ENCODE measurements at places on chromosomes 6 and 20.

- no peak for DNase-seq
Observed at GRCh38 chr20:1711826-1712601, 54.4 kb upstream of the SIRPG start.

DNA sequence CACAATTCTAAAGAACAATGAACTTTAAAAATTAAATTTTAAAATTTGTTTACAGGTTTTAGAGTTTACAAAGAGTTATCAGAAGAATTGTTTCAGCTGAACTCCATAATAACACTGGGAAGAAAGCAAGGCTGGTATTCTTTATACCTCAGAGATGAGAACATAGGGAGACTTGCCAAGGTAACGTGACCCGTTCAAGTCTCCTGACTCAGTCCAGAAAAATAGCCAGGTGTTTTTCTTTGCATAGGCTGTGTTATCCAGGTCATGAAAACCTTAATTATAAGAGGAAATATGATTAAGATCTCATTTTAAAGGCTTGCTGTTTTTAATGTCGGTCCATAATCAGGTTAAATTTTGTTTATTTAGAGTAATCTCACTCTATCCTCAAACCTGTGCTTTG lies 8.5 kb upstream of the C6orf141 start:
- no peak for DNase-seq

DNA sequence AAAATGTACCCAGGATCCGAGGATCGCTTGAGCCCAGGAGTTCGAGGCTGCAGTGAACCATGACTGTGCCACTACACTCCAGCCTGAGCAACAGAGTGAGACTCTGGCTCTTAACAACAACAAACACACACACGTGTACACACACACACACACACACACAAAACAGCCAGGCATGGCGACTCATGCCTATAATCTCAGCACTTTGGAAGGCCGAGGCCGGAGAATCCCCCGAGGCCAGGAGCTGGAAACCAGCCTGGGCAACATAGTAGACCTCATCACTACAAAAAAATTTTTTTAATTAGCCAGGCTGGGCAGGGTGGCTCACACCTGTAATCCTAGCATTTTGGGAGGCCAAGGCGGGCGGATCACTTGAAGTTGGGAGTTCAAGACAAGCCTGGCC lies 23.3 kb upstream of the ARFGEF2 start:
- no peak for DNase-seq

GRCh38 chr20:59028812-59029211 lies 3.3 kb downstream of the ATP5F1E start:
- DNase-seq: no peak

DNA sequence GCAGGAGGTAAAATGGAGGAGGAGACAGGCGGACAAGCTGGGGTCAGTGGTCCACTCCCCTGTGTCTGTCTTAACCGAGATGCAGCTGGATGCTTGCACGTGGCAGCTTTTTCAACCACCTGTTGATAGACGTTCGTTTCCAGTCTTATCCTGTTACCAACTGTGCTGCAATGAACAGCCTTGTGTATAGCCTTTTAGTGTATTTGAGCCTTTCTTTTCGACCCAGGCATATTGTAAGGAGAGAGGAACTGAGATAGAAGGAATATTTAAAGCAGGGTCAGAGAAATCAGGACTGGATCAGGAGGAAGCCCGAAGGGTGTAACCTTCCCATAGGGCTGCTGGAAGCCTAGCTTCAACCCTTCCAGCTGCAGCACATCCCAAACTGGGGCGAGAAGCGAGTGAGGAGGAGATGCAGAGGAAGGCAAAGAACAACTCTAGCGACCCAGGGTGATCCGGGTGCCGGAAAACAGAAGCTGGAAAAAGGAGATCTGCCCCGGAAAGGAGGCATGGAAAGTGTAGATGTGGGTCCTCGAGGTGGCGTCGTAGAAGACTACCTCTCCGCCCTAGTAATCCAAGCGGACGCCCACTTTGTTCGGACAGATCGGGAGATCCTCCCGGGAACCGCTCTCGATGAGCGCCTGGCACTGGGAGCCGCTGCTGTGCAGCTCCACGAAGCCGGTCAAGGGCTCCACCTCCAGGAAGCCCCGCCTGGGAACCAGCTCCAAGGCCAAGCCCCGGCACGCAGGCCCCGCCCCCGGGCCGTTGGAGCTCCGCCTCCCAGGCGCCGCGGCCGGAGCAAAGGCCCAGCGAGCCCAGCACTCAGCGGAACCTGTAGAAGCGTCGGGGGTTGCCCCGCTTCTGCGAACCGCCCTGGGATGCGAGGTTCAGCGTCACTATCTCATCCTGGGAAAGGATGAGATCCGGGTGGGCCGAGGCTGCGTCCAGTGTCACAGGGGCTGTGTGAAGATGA lies 11.2 kb downstream of the TRIM31 start:
- peak; percentile 42 for DNase-seq

DNA sequence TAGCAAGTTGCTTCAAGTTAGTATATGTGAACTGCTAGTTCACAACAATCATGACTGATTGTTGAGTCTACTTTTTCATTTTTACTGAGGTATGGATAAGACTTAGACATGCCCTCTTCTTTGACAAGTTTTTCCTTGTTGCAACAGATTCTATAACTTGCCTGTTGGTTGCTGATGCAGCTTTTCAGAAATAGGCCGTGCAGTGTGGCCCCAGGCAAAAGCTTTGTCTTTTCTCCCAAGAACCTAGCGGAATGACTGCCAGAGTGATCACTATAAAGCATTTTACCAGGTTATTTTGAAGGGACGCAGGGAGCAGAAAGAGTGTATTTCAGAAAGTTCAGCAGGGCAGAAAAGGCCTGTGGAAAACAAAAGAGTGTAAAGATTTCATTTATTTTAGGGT lies 16.0 kb downstream of the HECA start:
- DNase-seq: no peak

DNA sequence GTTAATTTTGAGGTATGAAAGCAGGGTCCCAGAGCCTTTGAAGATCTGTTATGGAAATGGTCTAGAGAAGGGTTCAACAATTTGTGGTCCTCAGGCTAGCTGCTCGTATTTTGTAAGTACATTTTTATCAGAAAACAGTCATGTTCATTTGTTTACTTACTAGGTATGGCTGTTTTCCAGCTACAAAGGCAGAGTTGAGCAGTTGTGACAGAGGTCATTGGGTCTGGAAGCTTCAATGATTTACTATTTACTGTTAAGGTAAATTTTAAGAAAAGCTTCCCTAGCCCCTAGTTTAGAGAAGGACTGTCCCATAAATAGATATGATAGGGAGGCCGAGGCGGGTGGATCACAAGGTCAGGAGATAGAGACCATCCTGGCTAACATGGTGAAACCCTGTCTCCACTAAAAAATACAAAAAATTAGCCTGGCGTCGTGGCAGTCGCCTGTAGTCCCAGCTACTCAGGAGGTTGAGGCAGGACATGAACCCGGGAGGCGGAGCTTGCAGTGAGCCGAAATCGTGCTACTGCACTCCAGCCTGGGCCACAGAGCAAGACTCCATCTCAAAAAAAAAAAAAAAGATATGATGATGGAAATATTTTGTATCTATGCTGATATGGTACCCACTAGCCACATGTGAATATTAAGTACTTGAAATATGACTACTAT lies 538.4 kb upstream of the CITED2 start:
- DNase-seq: no peak

DNA sequence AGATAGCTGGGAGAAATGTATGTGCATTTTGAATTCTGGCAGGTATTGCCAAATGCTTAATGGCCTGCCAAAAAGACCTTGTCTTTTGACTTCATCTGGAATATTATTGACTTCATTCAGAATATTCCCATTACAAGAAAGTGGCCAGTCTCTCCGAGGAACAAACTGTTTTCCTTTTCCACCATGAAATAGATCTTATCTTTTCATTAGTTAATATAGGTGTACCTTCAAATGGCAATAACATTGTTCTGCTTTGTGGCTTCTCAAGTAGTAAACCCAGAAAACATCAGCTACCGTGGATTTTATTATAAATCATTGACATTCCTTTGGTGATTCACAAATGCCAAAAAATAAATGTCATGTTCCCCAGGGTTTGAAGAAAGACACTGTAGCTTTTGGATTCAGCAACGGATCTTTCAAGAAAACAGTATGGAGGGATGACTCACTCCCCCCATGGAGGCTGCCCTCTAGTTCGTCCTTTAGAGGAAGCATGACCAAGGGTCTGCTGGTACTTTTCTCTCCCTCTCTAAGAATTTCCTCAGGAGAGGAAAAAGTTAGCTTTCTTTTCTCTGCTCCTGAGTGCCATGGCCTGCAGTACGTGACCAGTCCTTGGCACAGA lies 1.1 kb upstream of the RNF182 start:
- DNase-seq: no peak

DNA sequence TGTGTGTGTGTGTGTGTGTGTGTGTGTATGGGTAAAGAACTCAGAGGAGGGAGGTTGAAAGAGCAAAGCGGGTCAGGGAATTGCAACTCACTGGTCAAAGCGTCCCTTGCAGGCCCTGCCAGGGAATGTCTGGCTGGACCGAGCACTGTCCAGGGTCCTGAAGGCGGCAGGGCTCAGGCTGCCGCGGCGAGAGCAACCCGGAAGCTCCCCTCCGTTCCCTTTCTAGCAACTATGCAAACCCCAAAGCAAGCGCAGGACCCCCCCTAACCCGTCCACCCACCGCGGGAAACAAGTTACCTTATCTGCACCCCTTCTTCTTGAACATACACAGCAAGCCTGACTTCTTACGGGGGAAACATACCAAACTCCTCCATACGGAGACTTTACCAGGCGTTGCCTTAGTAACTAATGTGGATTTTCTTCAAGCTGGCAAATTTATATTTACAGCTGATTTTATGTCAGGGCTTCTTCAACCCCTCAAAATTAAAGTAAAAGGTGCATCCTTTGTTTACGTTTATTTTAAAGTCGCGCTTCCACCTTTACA lies 538 bp upstream of the GRM1 start:
- no peak for DNase-seq

DNA sequence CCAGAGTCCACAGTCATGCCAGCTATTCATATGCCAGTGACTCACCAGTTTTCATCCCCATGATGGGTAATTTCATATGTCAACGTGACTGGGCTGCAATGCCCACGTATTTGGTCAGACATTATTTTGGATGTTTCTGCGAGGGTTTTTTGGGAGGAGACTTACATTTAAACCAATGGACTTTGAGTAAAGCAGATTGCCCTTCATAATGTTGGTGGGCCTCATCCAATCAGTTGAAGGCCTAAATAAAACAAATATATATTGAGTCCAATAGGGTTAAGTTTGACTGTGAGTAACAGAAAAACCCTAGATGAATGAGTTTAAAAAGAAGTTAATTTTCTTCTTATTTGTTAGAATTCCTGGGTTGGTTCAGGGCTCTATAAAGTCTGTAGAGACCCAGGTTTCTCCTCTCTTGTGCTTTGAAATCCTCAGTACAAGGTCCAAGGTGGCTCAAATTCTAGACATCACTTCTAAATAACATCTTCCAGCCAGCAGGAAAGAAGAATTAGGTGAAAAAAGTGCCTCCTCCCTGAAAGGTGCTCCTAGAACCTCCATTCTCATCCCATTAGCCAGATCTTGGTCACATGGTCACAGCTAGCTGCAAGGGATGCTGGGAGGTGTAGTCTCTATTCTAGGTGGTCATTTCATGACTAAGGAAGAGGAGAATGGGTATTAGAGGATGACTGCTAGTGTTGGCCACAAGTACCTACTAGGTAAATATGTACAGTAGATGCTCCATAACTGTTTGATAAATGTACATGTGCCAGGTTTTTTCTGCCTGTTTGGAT lies 16.7 kb upstream of the NEDD9 start:
- no peak for DNase-seq

DNA sequence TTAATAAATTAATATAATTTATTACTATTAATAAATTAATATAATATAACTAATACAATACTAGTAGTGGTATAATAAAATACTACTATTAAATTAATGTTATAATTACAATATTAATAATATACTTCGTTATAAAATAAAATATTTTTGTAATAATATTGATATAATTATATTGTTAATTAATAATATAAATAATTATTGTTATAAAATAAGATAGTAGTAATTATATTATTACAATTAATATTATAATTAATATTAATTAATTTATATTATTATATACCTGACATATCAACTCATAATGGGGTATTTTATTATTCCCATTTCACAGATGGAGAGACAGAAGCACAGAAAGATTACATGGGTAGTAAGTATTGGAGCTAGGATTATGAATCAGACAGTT lies 8.9 kb downstream of the BEND6 start:
- no peak for DNase-seq

DNA sequence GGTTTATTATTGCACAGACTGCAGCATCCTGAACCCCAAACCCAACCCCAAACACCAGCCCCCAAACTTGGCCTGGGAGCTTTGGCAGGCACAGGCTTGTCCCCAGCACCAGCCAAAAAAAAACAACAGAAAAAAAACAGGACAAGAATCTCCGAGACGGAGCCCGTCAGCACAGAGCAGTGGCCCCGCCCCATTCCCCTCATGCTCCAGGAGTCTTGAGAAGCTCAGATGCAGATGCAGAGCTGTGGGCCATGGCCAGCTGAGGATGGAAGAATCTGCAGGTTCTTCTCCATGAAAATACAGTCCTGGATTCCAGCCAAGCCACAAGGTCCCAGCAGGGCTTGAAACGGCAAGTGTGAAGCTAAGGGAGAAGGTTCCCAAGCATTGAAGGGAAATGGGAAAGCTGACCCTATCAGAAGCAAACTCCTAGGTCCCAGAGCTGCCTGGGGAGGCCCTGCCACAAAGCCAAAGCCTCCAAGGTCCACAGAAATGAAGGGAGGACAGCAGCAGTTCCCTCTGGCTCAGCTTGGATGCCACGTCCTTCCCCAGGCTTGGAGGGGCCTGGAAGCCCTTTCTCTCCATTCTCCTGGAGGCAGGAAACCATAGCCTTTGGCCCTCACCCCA lies 75.2 kb downstream of the JPH2 start:
- no peak for DNase-seq

DNA sequence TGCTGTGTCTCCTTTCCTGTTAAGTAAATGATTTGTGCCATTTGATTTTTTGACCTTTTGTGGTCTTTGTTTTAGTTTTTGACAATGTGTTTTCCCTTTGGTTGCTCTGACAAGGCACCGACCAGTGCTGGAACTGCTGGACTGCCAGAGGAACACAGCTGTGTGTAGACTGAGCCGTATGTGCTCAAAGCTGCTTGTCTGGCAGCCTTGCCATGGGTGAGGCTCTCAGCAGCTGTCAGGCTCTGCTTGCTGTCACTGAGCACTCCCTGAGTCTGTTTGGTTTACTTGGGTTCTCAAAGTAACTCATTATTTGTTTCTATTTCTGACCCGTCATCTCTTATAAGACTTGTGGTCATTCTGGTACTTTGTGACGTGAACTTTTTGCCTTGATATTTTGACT lies 15.1 kb upstream of the SNRPB start:
- no peak for DNase-seq

GRCh38 chr6:69801225-69801624 lies 4.4 kb upstream of the LMBRD1 start:
- DNase-seq: no peak

GRCh38 chr6:83193747-83194566 lies 800 bp downstream of the RWDD2A start:
- peak; percentile 34 for DNase-seq
